ENCODE measurements at places on chromosomes 7 and 10.

DNA sequence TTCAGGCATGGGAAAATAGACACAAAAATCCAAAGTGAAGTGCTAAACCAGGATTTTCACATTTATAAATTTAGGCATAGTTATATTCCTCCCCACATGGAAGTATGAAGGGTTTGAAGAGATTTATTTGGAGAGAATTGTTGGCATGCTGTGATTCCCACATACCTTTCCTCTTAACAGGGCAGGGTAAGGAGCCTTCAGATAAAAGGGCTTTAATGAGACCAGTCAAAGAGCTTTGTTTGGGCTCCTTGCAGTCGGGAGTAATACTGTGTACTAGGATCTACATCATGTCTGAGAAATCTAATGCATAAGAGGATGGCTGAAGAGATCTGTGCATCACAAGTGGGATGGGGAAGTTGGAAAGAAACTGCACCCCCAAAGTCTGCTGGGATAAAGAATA is 140.8 kb upstream of the PTN start:
- no peak for DNase-seq

DNA sequence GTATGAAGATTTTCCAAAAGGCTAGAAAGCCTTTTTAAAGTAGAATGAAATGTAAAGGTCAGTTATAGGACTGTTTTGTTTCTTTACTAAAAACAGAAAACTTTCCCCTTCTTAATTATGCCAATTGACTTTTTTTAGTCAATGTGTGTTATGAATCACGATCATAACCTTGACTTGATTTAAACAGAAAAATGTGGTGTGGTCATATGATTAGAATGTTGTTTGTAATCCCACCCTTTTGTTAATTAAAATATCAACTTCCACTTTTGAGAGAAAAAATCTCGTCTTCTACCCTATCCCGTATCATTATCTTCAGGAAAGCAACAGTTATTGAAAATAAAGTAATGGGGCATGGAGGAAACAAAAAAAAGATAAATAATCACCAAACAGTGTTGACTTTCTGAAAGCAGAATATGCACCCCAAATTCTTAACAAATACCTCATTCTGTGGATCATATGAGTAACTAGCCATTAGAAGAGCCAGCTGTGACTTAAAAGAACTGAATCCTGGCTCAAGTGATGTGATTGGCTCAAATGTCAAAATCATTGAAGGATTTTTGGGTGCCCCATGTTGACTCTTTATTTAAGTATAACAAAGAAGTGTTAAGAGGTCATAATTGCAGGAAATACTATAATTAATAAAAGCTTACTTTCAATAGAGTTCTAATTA is 32.3 kb upstream of the SLC16A12 start:
- no peak for DNase-seq

- no peak for DNase-seq
These were observed 36.4 kb downstream of the CUL1 start for GRCh38 chr7:148735141-148735540.

DNA sequence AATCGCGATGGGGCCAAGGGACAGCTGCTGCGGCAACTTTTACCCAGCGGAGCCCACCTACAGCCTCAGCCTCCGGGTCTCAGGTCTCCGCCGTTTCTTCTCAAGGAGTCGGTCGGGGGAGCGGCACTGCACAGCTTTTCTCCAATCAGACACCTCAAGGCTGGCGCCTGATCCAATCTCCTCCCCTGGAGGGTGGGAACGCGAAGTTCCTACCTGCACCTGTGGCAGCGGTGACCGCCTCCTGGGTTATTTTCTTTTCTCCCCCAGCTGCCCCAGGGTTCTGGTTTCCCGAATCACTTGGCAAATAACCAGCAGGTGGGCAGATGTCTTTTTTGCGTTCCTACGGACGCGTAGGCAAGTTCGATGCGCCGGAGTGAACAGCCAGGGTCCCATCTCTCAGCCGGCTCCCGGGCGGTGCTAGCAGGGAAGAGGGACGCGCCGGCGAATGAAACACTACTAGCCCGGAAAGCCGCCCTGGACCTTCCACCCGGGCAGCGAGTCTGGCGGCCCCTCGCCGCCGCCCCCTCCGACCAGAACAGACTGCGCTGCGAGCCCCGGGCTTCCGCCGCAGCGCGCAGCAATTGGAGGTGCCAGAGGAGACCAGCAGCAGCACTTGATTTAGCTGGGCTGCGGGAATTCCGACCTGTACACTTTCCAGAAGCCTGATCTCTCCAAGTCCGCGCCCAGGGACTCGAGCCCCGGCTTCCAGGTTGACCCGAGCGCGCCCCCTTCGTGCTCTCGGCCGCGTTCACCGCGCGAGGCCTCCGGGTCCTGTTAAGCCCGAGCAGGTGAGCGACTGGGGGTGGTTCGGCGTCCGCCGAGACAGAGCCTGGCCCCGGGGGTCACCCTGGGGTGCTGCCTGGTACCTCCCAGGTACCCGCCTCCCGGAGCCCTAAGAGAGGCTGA is at the start of gene PRR15:
Gene PRR15, plus strand, starts transcription at position 246 of the 906 bp plus-strand sequence. CDS start 2,495 bp downstream, outside the sequence.
- no peak for DNase-seq

GRCh38 chr7:17991866-17992648 is 35.6 kb downstream of the PRPS1L1 start:
- no peak for DNase-seq

- peak; percentile 64 for DNase-seq
These were observed 18.3 kb upstream of the PPIF start for GRCh38 chr10:79328737-79329504.

DNA sequence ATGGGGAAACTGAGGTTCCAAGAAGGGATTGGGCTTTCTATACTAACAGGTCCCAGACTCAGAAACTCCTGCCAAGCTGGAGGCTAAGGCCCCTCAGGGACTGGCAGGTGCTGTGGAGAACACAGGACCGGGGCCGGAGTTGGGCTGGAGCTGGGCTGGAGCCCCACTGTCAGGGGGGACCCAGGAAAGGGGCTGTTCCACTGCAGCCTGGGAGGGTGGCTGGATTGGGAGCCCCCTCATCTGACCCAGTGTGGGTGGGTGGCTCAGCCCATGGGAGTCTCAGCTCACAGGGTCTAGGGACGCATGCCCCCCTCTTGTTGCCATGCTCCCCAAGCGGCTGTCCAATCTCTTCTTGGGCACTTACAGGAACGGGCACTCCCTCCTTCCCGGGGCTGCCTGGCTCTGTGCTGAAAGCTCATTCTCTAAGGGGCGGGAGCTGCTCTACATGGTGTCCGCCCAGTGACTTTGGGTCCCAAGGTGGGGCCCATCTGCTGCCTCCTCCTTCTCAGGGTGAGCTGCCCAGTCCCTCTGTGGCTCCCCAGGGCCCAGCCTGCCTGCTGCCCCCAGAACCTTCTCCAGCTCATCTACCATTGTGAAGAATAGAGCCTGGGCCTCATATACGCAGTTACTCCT is 126.5 kb downstream of the MYL10 start:
- DNase-seq = no peak

GRCh38 chr7:146115851-146116520 is 615 bp upstream of the CNTNAP2 start:
- DNase-seq = peak; percentile 68

DNA sequence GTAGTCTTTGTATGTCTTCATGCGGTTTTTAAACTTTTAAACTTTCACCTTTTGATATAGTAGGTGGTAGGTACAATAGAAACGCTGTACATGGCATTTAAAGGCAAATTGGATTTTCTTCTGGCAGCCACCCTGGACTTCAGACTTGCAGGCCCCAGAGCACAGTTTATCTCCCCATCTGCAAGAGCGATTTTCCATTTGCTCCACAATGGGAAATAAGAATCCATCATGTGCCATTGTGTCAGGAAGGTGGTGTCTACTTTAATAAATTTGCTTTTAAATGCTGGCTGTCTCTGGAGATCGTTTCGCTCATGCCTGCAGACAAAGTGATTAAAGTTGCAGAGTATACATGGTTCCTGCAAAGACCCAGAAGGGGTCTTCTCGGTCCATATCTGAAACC is 38.9 kb downstream of the UNC5B start:
- no peak for DNase-seq

DNA sequence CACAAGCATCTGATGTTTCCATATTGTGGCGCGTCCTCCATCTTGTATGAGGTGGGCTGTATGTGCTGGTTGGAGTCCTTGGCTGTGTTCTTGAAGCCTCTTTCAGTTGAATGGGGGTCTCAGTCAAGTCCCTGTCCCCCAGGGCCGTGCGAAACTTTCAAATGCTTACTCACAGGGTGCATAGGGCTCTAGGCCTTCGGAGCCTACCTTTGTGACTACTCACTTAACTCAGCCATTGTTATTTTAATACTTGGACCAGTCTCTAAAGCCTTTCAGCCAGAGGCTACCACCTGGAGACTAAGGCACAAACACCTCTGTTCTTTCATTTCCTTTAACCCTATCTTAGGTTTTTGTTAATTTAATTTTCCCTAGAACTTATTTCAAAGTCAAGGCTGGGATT is 785.9 kb downstream of the GATA3 start:
- no peak for DNase-seq

GRCh38 chr7:46146454-46147255 is 225.6 kb upstream of the IGFBP3 start:
- peak; percentile 60 for DNase-seq

DNA sequence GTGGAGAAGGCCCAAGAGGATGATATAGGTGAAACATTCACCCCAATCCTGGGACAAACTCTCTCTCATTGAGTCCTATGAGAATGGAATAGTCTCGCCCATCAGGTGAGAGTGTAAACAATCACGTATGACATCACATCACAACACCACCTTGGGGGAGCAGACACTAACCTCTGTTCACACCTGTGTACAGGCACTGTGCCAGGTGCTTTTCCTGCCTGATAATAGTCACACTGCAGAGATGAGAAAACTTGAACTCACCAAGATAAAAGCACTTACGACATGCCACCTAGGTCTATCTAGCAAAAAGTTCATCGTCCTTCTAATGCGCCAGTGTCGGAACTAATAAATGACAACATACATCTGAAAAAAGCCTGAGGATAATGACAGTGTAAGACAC is 187.8 kb downstream of the FAM107B start:
- no peak for DNase-seq

Data from urothelium cell line (cell line).